ENCODE measurements at places on chromosomes 5 and 9. TPM values are rescaled to one million over a fixed set of nuclear protein-coding genes. Genes with fewer than 3 reads are reported as not detected.

The CBY3 gene
- not detected for total RNA-seq

The LRRC19 gene
- total RNA-seq = not detected

The CAMLG gene
- total RNA-seq = 18.7 TPM

The TBC1D2 gene
- total RNA-seq = 2.0 TPM

The FGFR4 gene
- 0.40 TPM for total RNA-seq

The FYB1 gene
- total RNA-seq = 4.5 TPM

GRCh38 chr9:84519413-84519812 lies 150.1 kb upstream of the NTRK2 start:
- no peak for DNase-seq

GRCh38 chr9:87255431-87256155 lies 242.1 kb upstream of the DAPK1 start:
- no peak for DNase-seq

- DNase-seq = no peak
Measured at GRCh38 chr9:73154271-73154670, 2.6 kb downstream of the ANXA1 start.

The SLC22A5 gene
- total RNA-seq = 9.2 TPM

The EQTN gene
- total RNA-seq = not detected

DNA sequence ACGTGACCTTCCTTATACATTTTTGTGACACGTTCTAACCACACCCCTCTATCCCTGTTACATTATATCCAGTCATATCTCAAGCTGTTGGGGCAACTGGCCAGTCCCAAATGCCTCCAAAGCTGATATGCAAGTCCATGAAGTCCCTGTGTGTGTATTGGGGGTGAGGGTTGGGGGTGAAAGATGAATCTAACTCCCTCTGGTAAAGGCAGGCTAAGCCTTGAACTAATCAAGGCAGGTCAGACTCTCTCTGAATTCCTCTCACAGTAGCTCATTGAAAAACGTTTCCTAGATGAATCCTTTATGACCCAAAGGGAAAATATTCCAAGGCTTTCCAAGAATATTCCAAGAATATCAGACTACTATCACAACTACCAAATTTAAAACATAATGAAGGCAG lies 174.4 kb downstream of the MUSK start:
- no peak for DNase-seq

DNA sequence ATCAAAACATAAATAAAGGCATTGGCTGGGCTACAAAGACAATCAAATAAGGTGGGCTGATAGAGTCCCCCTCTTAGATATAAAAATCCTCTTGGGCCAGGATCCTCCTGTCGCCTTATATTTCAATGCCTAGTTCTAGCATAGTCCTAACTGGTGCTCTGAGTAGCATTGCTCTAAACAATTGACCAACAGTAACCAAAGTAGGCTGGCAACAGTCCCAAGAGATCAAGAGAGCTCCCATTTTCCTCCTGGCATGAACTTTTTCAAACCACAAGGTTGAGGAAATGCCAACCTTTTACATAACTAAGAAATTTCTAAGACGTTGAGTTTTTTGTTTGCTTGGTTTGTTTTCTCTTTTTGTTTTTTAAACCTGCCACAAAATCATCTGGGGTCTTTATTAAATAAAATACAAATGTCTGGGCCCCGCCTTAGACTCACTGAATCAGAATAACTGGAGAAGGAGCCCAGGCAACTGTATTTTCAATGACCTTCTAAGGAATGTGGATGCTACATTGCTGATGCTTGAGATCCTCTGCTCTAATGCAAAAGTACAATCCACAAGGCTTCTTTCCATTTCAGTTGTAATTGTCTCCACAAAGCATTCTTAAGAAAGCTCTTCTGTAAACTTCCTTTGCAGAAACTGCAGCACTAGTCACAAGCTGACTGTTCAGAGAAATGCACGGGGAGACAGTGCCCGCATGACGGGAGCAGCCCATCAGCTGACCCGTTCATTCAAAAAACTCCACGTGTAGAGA lies 2.9 kb downstream of the SLC45A2 start:
- DNase-seq = no peak

The ANKRD18A gene
- total RNA-seq = 3.0 TPM

The BTNL9 gene
- 25.2 TPM for total RNA-seq

The CSF1R gene
- 11.9 TPM for total RNA-seq

The TLX3 gene
- total RNA-seq = not detected

- DNase-seq = no peak
Measured at GRCh38 chr5:34891981-34892380, 23.3 kb downstream of the RAD1 start.

The C9orf43 gene
- 0.16 TPM for total RNA-seq

The SH3RF2 gene
- total RNA-seq = 231 TPM

- DNase-seq = no peak
Measured at GRCh38 chr5:41842777-41843176, 27.4 kb downstream of the OXCT1 start.

- DNase-seq = no peak
Measured at GRCh38 chr5:172581315-172581714, 59.7 kb upstream of the NEURL1B start.

DNA sequence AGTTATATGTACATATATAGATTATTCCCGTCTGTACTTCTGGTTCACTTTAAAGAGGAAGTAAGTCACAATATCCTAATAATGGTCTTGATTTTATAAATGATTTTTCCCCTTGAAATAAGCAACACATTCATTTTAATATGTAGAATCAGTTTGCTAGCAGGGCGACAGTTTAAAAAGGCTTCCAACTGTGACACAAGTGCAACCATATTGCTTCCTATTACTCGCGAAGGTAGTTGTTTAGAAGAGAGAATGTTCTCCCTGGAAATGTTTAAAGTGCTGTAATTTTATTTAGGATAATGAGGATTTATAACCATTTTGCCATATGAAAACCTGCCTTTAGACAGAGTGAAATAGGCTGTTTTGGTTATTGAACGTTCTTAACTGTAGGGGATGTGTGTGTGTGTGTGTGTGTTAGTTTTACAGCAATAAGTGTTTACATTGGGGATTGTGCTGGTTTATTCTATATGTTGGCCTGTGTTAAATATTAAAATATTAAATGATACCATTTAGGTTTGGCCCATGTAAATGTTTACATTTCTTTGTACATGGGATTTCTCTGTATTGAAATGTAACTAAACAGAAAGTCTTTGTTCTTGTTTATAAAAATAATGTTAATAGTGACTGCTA lies 138.3 kb downstream of the PBX3 start:
- DNase-seq = no peak
